ENCODE measurements at places on chromosomes 1 and 21.
A peak's percentile ranks its signal among the peaks of the same experiment; 100 is the strongest.

GRCh38 chr1:97999320-97999719 is 78.5 kb upstream of the DPYD start:
- no peak for DNase-seq

DNA sequence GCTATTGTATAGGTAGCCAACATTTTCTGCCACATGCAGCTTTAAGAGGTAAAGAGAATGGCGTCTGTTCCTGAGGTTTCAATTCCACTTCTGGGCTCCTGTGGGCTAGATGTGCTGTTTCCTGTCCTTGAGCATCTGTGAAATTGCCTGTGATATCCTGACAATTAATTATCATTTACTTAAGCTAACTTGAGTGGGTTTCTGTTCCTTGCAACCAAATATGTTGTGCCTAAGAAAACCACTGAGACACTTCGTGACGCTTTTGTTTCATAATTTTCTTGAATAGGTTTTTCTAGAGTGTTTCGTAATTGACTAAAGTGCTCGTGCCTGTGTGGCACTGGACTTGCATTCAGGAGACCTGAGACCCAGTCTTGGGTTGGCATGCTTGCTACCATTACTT is 127.3 kb upstream of the POU3F1 start:
- no peak for DNase-seq

- DNase-seq: no peak
Observed at GRCh38 chr1:30268923-30269666, 454.3 kb downstream of the MATN1 start.

GRCh38 chr1:29410476-29410875 is 174.2 kb downstream of the PTPRU start:
- no peak for DNase-seq

- DNase-seq: no peak
Observed at GRCh38 chr1:25701030-25701785, 84.6 kb downstream of the MAN1C1 start.

GRCh38 chr1:180425952-180426351 is 76.4 kb downstream of the ACBD6 start:
- DNase-seq: no peak

DNA sequence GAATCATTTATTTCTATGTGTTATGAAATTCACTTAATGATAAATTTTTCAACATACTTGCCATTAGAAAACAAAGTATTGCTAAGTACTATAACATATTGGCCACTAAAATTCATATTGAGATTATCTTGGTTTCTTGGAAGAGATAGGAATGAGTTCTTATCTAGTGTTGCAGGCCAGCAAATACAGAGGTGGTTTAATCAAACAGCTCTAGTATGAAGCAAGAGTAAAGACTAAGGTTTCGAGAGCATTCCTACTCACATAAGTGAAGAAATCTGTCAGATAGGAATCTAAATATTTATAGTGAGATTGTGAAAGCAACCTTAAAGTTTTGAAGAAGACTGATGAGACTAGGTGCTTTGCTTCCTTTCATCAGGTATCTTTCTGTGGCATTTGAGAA is 37.9 kb upstream of the FOXE3 start:
- no peak for DNase-seq

DNA sequence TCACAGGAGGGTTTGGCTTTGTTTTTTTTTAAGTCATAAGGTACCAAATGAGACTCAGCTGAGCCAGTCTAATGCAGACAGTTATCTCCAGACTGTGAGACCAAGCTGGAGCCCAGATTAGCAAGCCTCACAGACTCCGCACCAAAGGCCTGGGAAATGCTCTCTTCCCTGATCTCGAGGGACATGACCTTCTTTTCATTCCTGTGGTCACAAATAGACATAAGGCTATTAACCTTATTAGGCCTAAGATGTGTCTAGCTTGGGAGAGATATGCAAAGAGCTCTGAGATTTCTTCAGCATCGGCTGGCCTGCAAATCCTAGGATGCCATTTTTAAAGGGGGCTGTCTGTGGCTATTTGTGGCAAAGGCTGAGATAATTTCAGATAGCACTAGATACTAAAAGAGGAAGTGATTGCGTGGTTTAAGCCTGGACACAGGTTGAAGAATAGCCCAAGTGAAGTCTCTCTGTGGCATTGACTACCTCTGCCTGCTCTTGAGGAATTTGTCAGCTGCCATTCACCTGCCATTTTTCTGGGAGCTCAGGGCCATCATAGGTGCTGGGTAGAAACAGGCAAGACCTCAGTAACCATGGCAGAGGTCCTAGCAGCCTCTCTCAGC is 301.3 kb downstream of the SIPA1L2 start:
- DNase-seq: no peak

DNA sequence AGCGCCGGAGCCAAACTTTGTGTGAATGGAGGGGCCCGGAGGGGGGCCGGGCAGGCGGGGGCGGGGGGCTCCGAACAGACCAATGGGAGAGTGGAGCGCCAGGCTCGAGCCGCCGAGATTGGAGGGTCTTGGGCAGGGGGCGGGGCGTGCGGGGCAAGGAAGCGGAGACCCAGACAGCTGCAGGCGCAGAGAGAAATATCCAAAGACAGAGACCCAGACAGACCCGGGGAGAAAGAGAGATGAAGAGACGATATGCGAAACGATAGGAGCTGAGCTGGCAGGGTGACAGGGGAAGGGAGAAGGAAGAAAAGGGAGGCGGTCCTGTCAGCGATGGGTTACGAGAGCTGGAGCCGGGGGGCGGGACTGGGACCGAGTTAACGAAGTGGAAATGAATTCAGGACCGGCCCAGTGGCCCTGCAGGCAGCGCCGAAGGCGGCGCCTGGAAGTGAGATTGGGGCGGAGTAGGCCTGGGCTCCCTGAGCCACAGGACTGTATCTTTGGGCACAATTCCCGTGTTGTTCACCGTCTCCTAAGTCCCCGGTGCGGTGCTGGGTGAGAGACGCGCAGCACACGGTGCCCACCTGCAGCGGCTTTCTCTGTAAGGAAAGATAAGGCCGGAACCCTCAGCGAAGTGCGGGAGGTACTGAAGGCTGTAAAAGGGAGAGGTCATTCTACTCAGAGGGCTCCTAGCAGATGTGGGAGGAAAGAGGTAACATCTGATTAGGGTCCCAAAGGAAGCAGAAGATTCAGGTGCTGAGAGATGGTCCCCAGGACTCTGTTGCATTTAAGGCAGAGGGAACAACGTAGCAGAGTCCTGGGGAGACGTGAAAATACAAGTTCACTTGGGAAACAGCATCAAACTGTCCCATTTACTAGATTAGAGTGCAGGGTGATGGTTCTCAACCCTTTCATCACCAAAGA is 543 bp upstream of the KCNJ10 start:
- peak; percentile 77 for DNase-seq

DNA sequence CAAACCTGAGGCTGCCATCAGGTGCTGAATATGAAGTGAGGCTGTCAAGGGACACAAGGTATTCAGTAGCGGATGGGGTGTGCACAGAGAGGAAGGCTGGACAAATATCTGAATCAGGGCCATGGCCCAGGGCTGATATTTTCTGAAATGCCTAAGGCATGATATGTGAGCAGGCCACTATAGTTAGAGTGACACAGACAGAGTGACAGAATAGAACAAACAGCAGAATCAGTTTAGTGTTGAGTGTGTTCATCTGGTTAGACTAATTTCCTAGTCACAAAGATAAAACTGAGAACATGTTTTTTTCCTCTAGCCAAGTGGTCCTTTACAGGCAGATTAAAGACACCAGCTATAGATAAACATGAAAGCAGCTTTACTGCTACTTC is 3.9 kb downstream of the OVAAL start:
- no peak for DNase-seq

DNA sequence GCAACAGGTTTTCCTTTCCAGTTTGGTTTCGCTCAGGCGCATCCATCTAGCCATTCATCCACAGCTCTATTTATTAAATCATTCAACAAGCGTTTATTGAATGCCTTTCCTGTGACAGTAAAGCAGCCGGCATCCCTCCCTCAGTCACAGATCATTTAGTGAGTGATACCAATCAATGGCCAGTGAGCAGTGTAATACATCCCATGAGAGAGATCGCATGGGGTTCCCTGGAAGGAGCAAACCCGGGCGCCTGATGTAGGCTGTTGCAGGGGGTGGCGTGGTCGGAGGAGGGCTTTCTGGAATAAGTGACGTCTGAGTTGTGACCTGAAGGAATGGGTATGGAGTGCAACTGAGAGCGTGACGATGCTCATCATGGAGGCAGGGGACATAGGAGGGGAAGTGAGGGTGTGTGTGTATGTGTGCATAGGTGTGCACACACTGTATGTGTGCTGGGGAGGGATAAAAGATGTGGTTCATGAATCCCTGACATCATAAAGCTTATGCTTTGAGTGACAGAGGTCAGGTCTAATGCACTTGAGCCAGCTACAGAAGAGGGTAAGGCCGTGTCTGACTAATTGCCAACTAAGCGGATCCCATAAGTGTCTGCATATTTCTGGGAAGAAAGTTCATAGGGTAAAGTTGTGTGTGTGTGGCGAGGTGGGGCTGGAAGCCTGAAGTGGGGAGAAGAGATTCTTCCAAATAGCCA is 6.6 kb downstream of the FCMR start:
- DNase-seq: no peak

- no peak for DNase-seq
Observed at GRCh38 chr1:112887599-112888283, 68.3 kb downstream of the SLC16A1 start.

DNA sequence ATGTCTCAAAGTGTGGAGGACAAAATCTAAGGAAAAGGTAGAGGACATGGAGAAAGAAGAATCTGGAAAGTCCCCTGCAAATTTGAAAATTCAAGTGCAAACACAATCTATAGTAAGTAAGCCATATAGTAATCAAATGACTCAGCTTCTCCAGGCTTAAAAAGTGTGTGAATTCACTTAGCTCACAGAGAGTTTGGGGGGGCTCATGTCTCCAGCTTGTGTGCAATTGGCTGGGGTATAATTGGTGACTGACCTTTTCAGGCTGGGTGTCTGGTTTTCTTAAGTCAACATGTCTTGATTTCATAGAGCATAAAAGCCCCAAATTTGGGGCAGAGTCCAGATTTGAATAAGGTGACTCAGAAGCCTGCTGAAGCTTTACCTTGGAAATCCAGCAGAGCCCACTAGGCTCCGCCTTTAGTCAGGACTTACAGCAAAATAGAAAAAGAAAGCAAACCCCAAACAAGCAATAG is 8.6 kb downstream of the CLDN14 start:
- DNase-seq: peak; percentile 69

DNA sequence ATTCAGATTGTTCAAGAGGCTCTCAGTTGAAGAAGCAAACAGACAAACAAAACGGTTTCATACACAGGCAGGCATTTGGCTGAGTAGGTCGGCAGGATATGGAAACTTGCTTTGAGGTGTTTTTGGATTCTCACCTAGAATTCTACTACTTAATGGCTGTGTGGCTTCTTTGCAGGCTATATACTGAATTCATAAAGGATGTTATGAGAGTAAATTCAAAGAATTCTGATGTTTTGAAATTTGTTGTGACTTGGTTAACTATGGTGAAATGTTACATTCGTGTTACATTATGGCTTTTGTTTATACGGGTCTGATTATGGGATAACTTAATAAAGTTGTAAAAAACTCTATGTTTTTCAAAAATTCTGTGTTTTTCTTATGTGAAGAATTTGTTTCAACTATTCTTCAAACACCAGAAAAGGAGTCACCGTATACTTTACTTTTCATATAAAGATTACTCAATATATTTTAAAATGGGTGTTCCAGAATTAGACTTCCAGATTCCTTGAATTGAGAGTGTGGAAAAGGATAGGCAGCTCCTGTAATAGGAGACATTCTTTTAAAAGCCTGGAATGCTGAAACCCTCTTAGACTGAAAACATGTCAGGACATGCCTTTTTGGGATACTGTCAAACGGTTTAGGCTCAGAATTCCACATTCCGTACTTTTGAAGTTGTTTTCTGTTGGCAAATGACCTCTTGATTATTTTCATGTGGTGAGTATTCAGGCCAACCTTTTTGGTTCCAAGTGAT is 8.2 kb upstream of the IRF2BP2 start:
- no peak for DNase-seq

GRCh38 chr1:19457607-19458006 is 27.7 kb downstream of the CAPZB start:
- no peak for DNase-seq

DNA sequence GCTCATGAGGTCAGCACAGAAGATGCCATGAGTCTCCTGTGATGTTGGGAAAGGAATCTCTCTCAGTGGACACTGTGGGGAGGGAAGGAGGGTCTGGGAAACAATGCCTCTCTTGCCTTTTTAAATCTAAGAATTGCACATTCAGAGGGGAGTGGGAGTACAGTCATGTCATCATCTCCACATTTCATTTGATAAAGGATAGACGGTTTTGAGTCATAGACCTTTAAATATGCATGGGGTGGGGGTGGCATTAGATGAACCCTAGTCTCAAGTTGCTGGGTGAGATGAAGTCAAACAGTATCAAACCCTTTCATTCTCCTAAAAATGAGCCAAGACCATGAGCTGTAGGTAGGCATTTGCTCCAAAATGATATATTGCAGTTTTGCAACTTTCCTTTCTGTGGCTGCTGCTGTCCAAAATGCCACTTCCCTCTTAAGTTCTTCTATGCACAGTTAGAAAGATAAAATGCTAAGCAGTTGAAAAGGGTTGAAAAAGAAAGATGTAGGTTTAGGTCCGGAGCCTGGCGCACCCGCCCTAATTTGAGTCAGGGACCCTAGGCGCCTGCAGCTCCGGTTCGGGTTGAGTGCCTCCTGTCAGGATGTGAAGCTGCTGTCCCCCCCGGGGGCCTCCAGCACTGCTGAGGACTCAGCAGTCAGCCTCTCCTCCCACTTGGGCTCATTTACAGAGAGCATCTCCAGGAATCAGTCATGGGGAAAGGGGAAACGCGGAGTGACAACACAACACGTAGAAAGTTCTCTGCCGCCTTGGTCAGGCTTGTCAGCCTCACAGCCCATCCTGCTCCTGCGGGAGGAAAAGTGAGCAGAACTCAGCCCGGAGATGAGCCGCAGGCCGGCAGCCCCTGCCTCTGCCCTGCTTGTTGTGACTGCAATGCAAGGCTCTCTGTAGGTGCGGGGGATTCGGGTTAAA is 479.3 kb upstream of the RUNX1 start:
- peak; percentile 39 for DNase-seq

DNA sequence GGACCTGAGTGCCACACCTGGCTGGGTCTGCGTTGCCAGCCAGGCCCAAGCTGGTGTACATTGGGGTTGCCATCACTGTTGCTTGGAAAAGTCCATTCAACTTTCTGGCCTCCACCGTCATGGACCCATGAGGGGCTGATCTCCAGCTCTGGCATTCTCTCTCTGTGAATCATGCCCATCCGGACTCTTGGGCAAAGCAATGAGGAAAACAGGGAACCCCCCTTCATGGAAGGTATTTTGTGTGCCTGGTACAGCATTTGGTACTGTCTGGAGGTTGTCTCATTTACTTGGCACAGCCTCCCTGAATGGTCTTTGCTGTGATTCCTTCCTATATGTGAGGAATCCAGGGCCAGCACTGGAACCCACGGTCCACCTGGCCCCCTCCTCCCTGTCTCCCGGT is 99.4 kb downstream of the FOXD2 start:
- no peak for DNase-seq

GRCh38 chr1:146032631-146033219 is 11.2 kb upstream of the HJV start:
- peak; percentile 42 for DNase-seq

DNA sequence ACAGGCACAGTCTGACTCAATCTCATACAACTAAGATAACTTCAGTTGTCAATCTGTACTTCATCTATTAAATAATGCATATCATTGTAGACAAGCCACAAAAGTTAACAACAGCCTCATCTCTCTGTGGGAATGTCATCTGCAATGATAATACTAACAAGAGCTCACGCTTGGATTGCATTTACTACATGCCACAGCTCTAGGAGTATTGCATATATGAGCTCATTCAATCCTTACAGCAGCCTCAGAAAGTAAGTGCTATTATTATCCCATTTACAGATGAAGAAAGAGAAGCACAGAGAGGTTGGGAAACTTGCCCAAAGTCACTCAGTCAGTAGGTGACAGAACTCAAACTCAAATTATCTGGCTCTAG is 105.7 kb upstream of the GUCA2B start:
- no peak for DNase-seq

GRCh38 chr21:39610703-39611102 is 2.0 kb upstream of the B3GALT5 start:
- no peak for DNase-seq

Data from GM13976 (cell line).